Hematopoietic multipotent progenitor cell treated with erythropoietin and hydrocortisone succinate and interleukin-3 and kit ligand, for 4 days (in vitro differentiated cells): ENCODE measurements at places on chromosomes 4 and X.

DNA sequence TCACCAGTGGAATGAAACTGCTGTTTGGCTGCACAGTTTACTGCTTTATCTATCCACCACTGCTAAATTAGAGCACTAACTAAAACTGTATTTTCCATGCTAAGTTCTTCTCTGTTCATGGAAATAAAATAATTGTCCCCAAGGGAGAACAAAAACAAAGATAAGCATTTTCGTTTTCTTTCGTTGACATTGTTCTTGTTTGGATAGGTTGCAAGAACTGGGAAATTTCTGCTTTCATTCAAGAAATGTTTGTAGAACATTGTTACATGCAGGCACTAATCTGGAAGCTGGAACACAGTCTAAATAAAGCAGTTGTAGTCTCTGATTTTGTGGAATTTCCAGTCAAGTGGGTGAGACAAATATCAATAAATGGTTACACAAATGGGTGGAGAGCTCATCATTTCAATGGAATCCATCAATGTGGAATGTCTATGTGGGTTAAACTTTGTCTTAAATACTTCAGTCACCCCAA, 5.8 kb upstream of the CXCL8 start:
- no peak for DNase-seq

DNA sequence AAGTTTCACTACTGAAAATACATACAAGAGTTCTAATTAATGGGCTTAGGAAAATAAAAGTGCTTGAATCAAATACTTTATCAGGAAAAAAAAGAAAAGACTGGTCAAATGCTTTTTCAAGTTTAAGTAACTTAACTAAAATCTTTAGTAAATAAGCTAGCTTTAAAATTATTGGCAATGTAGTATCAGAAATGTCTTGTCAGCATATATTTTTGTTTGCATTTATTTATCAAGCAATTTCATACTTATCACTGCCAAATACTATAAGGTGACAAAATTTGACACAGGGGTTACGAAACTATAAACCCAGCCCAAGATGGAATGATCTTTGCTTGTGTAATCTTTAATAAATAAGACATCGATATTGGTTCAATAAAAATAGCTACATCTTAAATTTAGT, 31.8 kb upstream of the MAGEA4 start:
- no peak for DNase-seq

- DNase-seq = no peak
Measured at GRCh38 chr4:90246816-90247215, 119.6 kb downstream of the CCSER1 start.

- DNase-seq = no peak
Measured at GRCh38 chrX:125532411-125533089, 212.9 kb downstream of the TEX13C start.

DNA sequence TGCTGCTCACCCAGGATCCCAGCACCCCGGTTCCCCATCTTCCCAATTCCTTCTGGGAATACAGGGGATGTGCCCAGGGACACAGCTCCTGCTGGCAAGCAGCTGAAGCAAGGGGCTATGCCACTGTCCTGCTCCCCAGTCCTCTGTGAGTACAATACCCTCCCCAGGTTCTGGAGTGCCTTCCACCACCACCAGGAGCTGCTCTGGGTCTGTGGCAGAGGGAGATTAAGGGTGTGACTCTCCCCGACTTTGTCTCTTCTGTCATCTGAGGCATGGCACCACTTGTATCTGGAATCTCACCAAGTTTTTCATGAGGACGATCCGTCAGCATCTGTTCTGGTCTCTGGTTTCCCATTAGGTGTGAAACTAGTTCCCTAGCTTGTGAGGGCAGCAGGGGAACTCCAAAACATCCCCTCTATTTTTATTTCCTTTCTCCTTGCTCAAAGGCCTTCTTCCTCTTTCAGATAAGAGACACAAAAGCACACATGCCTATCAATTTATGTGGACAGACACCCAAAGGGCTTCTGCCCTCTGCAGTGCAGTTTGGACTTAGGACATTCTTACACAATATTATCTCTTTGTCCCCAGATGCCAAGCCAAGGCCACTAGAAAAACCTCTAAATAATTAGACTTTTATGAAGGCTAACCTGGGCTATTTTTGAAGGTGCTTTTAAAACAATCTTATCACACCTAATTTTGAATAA, 26.8 kb downstream of the MGST2 start:
- DNase-seq = peak; percentile 82

DNA sequence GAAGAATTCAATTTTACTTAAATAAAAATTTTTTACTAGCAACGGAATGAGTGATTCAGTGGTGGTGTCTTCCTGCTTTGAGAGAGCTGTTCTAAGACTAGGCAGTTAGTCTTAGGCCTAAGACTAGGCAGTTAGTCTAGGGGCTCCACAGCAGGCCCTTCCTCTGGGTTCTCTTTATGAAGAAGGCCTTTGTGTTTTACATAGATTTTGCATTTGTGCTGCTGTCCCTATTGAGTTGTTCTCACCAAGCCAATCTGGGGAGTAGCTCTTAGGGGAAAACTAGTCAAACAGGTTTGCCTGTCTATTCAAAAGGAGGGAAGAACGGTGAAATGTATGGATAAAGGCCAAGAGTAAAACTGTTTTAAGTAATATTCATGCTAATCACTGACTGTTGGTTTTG, 7.6 kb downstream of the UGT8 start:
- DNase-seq = no peak
